ENCODE measurements at places on chromosomes 6 and 20.

DNA sequence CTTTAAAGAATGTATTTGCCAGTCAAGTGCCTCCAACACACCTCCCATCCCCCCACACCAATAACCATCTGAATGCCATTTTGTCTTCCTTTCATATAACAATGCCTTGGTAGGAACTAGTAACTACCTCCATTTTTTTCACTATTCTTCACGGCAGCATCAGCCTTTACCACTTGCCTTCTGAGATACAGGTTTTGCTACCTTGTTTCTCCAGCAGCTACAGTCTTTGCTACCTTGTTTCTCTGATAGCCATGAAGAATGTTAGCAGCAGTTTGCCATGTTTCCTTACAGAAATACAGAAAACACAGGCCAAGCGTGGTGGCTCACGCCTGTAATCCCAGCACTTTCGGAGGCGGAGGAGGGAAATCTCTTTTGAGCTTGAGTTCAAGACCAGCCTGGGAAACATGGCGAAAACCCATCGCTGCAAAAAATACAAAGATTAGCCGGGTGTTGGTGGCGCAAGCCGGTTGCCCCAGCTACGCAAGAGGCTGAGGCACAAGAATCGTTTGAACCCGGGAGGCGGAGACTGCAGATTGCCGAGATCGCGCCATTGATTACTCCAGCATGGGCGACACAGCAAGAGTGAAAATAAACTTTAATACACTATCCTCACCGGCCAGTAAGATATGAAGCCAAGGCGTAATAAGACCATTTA lies 100.9 kb downstream of the HFE start:
- peak; percentile 29 for DNase-seq

GRCh38 chr6:160995271-160995670 lies 3.7 kb downstream of the MAP3K4 start:
- no peak for DNase-seq

DNA sequence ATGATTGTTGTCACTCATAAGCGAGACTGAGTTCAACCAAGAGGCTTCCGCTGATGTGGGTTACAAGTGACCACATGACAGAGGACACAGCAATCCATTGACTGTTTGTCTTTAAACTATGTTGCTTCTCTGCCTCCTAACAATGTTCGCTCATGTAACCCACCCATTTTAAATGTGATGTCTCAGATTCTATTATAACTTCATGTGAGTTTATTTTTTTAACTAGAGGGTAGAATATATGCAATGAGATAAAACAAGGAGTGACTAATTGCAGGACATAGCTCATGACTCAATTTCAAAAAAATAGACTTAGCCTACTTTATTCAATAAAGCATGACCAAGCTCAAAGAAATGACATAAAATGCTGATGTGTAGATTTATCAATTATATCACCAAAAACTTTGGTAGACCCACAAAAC lies 119.2 kb upstream of the SASH1 start:
- DNase-seq, result peak; percentile 49

DNA sequence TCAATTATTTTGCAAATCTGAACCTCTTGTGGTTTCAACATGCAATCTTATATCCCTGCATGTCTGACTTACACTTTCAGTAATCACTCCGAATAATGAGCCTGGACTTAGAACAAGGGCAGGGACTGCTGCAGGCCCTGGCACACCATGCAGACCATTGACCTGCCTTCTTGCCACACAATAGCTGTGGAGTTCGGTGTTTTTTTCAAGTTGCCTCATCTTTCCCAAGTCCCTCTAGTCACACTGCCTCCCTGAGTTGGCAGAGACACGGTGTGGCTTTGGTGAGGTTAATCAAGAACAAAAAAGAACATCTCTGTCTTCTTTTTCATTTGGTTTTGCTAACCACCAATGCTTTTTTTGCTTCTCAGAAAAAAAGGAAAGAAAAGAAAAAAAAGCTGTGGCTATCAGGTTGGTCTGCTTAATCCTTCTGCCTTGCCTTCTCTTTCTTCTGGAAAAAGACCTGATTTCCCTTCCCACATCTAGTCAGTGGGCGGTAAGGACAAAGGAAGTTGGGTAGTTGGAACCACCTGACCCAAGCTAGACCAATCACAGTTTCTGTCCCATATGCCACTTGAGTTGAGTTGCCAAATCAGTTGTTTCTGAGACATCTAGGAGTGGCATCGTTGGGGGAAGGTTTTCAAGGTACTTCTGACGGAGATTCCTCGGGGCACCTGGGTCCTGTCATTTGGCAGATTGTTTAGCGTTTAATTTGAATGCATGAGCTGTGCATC lies 55.9 kb upstream of the TASP1 start:
- no peak for DNase-seq

- peak; percentile 53 for DNase-seq
Observed at GRCh38 chr6:43667245-43668150, 20.1 kb downstream of the MRPS18A start.

DNA sequence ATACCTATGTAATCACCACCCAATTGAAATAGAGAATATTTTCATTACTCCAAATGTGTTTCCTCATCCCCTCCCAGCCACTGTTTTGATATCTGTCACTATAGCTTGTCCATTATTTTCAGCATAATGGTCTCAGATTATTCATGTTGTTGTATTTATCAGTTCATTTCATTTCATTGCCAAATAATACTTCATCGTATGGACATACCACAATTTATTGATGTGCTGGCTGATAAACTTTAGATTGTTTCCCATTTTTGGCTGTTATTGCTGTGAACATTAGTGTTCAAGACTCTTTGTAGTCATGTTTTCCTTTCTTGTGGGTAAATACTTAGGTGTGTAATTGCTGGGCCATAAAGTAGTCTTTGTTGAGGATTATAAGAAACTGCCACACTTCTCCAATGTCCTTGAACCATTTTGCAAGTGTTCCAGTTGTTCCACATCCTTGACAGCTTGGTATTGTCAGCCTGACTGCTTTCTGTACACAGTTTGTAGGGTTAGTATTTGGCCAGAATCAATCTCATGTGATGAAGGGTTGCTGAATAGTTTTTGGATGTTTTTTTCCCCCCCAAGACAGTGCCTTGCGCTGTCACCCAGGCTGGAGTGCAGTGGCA lies 44.3 kb downstream of the JARID2 start:
- no peak for DNase-seq
